ENCODE measurements at places on chromosomes 5 and 9. TPM values are rescaled to one million over a fixed set of nuclear protein-coding genes. Genes with fewer than 3 reads are reported as not detected.

ZDHHC11B gene
- 0.07 TPM for total RNA-seq

C9orf85 gene
- 22.6 TPM for total RNA-seq

- DNase-seq, result peak; percentile 26
These were observed 89.4 kb downstream of the RGS7BP start for GRCh38 chr5:64595031-64595855.

GRCh38 chr9:126154869-126155268 is 171.8 kb upstream of the MVB12B start:
- DNase-seq, result peak; percentile 35

DNA sequence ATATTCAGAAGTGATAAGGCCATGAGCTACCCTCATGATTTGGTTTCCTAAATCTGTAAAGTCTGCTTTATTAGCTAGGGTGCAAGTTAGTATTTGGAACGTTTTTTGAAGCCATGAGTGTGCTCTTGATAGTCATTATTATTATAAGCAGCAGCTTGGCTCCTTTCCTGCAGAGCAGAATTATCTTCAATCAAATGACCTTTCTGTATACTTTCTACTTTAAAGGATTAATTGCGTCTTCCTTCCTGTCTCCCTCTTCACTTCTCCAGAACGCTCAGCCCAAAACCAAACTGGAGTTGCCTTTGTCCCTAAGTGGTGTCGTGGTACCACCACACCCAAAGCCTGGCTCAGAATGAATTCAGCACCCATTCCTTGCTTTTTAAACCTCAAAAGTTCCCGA is 211.3 kb downstream of the ARHGAP26 start:
- no peak for DNase-seq

HK3 gene
- total RNA-seq, result not detected

ATG12 gene
- total RNA-seq, result 53.9 TPM

GRCh38 chr5:38465061-38465460 is 91.4 kb downstream of the LIFR start:
- no peak for DNase-seq

UGCG gene
- total RNA-seq, result 27.6 TPM

- DNase-seq, result peak; percentile 50
These were observed 76.7 kb downstream of the GRAMD2B start for GRCh38 chr5:126499853-126500342.

NPR3 gene
- 0.04 TPM for total RNA-seq

DNA sequence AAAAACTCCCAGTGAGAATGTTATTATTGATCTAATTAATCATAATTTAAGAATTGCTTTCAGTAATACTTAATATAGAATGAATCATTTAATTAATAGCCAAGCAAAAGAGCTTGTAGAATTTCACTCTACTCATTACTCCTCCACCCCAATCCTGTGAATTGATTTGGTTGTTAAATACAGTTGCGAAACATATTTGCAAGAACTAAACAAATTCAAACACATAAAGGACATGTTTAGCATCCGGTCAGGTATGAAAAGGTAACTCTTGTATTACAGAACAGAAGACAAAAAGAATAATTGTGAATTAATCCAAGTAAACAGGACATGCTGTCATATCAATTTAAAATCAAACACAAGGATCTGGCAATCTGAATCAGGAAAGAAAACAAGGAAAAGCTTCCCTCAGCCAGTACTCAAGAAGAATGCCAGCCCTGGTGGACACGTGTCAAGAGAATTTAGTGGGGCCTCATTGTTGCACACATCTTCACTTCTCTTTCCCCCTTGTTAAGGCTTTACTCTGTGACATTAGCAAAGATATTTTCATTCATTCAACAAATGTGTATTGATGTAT is 89.4 kb upstream of the SLC12A2 start:
- DNase-seq, result no peak

DNA sequence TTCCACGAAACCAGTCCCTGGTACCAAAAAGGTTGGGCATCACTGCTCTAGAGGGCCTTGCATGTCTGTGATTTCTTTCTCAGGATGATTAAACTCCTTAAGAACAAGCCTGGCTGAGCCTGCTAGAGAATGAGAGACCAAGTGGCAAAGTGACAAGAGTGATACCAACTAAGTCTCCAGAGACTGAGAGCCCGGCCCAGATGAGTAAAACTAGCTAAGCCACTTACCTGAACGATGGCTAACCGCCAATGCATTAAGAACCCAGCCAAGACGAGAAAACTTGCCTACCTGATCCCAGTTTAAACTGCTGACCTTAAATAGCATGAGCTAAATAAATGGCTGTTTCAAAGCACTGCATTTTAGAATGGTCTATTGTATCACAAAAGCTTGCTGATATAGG is 5.6 kb upstream of the CCDC152 start:
- no peak for DNase-seq

GRCh38 chr9:13109781-13110180 is 169.7 kb downstream of the MPDZ start:
- no peak for DNase-seq

TRIM14 gene
- total RNA-seq, result 3.7 TPM

GABRP gene
- 2.2 TPM for total RNA-seq

GRCh38 chr5:2003690-2004365 is 121.1 kb upstream of the IRX4 start:
- peak; percentile 32 for DNase-seq

SLC38A9 gene
- total RNA-seq, result 22.1 TPM

HACD4 gene
- 0.42 TPM for total RNA-seq

GRCh38 chr9:132993511-132993939 is 15.0 kb downstream of the GFI1B start:
- peak; percentile 19 for DNase-seq

FCN2 gene
- not detected for total RNA-seq

DNA sequence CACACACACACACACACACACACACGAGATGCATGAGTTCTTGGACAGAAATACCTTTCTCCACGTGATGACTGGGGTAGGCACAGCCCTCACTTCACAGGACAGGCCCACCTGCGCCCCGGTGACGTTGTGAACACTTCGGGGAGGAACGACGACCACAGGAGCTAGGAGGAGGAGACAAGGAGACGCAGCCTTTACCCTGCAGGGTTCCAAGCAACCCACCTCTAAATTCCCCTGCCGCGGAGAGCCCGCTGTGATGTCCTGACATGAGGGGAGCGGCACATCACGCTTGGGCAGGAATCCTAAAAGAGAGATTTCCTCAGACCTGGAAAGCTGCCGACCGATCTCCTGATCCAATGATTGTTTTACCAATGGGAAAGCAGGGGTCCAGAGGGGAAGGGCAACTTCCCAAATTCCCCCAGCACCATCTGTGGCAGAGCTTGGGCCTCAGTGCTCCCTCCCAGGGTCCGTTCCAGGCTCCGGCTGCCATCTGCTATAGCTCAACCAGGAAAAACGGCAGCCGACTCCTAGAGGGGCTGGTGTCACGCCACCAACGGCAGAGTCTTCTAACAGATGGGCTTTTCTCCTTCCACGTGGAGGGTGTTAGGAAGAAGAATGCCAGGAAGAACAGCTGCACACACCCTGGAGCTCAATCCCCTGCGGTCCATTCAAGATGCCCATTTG is 10.1 kb downstream of the IGFBPL1 start:
- DNase-seq, result no peak

DNA sequence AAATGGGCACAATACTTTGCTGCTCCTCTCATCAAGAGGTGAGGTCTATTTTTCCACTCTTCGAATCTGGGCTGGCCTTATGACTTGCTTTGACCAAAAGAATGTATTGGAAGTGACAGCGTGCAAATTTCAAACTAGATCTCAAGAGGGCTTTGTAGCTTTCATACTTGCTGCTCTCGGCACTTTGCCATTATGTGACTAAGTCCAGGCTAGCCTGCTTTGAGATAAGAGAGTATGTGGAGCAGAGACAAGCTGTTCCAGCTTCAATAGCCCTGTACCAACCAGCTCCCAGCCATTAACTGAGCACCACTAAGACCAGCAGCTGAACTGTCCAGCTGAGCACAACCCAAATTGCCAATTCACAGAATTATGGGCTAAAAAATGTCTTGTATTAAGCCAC is 124.6 kb downstream of the ACER2 start:
- DNase-seq, result no peak

GRCh38 chr9:113786071-113786470 is 90.0 kb upstream of the ZNF618 start:
- no peak for DNase-seq

GRCh38 chr5:55429613-55430253 is 105.0 kb downstream of the PLPP1 start:
- DNase-seq, result no peak

KIF24 gene
- 4.5 TPM for total RNA-seq

GARIN3 gene
- total RNA-seq, result not detected

DNA sequence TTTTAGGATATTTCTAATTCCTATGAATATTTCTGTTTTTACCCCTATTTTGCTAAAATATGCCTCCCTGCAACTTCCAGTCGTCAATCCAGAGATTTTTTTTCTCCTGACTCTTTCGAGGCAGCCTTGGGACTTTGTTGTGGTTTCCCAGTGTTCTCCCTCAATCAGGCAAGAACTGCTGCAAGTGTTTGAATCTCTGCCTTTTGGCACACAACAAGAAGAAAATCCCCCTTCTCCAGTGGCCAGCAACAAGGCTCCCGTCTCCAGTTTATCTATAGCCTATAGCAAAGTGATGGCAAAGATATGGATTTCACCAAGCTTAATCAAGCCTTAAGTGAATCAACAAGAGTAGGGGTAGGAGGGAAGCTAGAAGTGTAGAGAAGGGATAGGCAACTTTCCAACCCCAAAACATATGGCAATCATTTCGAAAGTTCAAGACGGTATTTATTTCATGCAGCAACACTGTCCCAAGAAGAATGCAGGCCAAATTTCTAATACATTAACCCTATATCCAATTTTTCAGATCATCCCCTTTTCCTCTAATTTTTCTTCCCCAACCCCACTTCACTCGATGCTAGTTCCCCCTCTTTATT is 37.7 kb upstream of the PAPPA start:
- DNase-seq, result no peak

DNA sequence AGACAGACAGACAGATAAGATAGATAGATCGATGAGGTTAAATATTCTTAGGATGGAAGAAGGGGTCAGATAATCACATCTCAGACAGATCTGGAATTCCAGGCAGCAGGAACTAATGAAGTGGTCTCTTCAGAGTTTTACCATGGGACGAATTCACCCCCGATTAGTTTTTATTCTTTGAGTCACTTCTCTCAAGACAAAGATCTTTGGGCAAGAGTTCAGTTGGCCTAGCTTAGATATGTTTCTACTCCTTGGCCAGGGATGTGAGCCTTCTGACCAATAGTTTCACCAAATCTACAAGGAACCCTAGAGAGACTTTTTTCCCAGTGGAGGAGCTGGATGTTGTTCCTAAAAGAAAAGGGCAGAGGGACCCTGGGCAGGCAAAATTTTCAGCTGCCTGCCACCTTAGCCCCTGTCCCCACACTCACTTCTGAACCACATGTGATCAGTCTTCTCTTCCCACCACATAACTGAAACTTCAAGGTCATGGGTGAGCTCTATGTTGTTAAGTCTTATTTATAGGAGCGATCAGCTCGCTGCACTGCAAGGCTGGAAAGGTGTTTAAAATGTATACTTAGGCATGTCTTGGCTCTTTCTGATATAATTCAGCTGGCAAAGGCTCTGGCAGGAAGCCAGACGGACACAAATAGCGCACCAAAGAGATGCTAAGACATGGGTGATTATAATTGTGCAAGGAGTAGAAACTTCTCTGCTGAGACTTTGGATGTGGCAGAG is 132.9 kb downstream of the PALM2AKAP2 start:
- no peak for DNase-seq

DNA sequence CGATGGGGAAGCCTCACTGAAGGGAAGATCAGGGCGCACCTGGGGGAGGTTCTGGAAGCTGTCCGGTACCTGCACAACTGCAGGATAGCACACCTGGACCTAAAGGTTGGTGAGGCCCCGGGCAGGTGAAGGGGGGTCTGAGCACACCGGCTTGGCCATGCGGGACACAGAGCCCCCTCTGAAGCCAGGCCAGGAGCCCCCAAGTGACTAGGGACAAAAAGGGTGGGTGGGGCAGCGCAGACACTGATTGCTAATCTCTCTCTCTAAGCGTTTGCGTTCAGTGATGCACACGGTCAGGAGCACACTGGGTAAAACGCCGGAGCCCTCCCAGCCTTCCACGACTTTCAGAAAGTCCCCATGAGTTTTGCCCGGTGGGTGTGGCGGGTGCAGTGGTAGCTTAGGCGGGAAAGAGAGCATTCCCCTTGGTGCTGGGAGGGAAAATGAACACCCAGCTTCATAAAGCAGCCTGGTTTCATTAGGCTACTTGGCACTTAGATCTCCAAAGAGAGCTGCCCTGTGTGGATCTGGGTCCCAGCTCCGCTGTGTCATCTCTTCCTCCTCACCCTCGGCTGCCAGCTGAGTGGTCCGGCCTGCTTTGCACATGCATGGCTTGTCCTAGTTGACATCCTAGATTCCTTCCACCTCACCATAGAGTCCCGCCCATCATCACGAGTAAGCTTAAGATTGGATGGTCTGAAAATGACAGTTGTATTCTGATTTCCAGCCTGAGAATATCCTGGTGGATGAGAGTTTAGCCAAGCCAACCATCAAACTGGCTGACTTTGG is 74.2 kb upstream of the OTULINL start:
- DNase-seq, result peak; percentile 29

CNTNAP3B gene
- total RNA-seq, result 2.0 TPM

- no peak for DNase-seq
These were observed 92.5 kb downstream of the HTR4 start for GRCh38 chr5:148561801-148562311.

DNA sequence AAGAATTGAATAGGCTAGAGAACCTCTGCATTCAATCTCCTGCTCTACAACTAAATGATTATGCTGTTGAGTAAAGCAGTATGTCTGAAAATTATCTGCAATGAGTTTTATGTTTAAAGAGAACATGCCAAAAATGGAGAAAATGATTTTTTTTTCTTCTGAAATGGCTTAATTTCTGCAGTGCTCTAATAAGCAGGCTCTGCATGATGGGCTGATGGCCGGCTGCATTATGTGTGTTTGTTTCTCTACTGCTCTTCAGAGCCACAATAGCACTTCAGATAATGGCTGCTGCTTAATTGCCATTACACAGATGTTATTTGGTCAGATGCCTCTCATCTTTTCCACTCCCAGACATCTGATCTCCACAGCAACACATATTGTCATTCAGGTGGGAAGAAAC is 286.4 kb upstream of the DMAC1 start:
- DNase-seq, result no peak

DNA sequence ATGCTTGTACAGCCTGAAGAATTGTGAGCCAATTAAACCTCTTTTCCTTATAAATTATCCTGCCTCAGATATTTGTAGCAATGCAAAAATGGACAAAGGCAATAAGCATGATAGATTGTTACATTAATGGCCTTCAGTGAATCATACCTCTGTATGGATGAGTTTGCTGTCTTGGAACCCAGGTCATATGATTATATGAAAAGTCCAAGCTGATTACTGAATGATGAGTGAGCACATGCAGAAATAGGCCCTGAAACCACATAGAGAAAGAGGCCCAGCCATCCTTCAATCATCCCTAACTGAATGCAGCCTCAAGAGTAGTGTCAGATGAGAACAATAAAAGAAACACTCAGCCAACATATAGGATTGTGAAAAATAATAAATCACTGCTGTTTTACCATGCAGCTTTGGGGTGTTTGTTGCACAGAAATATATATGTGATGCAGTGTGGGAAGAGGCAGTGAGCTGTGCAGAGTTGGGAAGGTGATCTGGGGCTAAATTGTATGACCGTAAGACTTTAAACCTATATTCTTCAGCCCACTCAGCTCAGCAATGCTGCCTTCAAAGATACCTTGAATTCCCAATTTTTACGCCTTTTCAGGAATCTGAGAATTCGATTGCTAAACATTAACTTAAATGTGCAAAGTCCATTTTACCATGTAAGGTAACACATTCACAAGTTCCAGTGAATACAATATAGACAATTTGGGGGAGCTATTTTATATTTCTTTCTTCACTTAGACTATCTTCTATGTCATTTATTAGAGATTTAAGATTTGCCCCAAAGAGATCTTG is 36.3 kb upstream of the SHISAL2B start:
- DNase-seq, result no peak

GLT6D1 gene
- total RNA-seq, result not detected

All from H7 (cell line).